ENCODE measurements at places on chromosomes 7 and 10.

GRCh38 chr7:42768045-42768444 is 143.8 kb downstream of the C7orf25 start:
- DNase-seq, result no peak

GRCh38 chr7:112080441-112080840 is 125.8 kb downstream of the DOCK4 start:
- DNase-seq, result no peak

DNA sequence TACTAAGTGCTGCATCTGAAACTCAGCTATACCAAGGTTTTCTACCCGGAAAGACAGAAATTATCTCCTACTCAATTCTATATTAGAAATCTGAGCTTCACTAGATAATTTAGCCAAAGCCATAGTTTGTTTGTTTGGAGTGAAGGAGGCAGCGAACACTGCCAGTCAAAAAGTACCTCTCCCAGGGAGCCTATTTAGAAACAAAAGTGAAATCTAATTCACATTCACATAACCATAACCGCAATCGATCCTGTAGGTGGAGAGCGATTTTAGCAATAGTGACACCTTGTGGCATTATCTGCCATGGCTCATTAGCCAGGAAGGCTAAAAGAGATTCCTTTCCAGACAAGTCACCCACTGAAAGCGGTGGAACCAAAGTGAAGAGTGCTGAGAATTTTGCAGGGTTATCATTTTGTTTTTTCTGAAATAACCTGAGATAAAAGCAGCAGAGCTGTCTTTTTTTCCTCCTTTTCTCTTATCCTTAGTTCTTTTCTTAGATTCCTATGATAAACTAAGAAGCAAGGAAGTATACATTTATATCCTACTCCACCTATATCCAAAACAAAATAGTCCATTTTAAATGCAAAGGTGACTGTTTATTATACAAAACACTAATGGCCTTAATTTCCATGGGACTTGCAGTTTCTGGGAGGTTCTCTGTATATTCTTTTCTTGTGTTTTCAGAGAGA is 83.7 kb upstream of the BET1 start:
- DNase-seq, result peak; percentile 15

- no peak for DNase-seq
These were observed 185.9 kb downstream of the RAB11FIP2 start for GRCh38 chr10:117860823-117861222.

GRCh38 chr10:12975906-12976305 is 25.6 kb downstream of the CCDC3 start:
- DNase-seq, result no peak

- no peak for DNase-seq
These were observed 22.0 kb upstream of the CPA5 start for GRCh38 chr7:130322615-130323014.

DNA sequence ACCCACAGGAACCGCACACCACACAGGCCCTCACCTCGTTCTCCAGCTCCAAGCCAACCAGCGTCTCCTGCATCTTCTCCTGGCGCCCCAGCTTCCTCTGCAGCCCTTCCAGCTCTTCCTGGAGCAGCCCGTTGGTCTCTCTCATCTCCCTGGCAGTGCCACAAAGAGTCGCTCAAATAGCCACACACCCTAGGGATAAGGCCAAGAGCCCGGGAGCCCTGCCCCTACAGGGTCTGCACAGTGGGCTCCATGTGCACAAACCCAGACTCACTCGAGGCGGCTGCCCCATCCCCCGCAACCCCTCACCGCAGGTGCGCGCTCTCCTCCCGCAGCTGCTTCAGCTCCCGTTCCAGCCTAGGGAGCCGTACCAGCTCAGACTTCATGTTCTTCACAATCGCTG is 16.9 kb downstream of the MAD1L1 start:
- no peak for DNase-seq

DNA sequence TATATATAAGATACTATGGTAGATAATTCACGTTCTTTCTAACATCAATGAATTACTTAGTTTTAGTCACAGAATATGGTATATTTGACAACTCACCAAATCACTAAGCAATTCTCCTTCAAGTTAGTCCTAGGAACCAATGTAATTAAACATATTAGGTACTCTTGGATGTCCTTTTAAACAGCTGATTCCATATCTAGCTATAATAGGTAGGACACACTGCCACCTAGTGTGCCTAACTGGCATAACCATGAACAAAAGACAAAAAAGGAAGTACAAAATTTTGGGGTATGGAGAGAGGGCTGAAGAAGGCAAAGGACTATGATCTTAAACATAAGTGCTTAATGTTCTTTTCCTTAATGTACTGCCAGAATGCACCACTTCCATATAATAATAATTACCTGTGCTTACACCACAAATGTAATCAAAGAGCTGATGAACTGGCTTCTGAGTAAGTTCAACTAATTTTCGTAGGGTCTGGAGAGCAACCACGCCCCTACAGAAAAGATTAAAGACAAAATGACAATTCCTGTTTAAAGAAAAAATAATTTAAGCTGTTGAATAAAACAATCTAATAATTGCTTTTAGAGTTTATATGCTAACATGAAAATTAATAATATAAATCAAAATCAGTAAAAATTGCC is 28.7 kb downstream of the PNPLA8 start:
- no peak for DNase-seq

GRCh38 chr10:132388891-132389432 is 8.0 kb upstream of the PWWP2B start:
- DNase-seq, result no peak

GRCh38 chr10:48981310-48981907 is 41.8 kb upstream of the LRRC18 start:
- peak; percentile 23 for DNase-seq

GRCh38 chr7:41476460-41476803 is 226.5 kb downstream of the INHBA start:
- DNase-seq, result no peak

DNA sequence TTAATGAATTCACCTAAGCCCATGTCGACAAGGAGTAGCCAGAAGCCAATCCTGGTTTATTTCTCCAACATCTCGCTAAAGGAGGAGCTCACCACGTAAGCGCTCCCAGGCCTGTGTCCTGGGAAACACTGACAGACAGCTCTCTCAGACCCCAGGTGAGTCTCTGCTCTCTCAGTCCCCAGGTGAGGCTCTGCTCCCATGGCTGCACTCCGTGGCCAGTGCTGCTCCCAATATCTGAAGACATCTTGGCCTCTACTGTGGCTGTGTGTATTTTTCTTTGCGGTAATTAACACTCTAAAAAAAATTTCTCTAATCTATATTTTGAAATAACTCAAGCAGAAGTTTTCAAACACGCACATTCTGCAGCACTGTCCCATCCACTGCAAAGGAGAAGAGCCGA is 564.5 kb downstream of the PTPRN2 start:
- no peak for DNase-seq

- DNase-seq, result no peak
These were observed 12.7 kb downstream of the PLEKHA8 start for GRCh38 chr7:30040938-30041337.

GRCh38 chr7:119545118-119545517 is 727.9 kb upstream of the KCND2 start:
- no peak for DNase-seq

DNA sequence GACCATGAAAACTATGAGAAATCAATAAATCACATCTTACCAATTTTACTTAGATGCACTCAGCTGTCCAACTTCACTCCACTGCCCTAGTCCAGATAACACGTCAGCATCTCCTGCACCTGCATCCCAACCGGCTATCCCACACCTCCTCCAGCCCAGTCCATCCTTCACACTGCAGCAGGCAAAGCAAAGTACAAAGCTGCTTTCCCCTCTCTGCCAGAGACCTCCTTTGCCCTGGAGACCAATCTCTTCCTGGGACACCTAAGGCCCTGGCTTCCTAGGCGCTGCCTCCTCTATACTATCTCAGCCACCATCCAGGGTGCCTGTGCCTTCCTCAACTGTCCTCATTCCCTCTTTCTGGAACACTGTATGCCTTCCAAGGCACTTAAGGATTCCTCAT is 90.3 kb upstream of the DDC start:
- no peak for DNase-seq

DNA sequence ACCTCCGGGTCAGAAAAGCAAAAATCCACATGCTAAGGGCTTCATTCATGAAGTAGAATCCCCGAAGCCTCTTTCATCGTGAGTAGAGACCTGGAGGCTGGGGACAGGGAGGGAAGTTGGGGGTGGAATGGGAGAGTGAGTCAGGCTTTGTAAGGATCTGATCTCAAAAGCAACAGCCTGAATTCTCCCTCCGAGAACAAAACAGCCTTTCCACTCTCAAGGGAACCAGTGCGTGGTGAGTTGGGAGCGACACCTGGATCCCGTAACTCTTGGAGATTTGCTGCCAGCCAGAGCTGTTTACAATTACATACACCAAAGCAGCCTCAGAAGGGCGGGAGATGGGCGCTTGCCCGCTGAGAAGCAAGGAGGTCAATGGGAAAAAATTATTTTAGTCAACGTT is 10.8 kb downstream of the AFAP1L2 start:
- no peak for DNase-seq

DNA sequence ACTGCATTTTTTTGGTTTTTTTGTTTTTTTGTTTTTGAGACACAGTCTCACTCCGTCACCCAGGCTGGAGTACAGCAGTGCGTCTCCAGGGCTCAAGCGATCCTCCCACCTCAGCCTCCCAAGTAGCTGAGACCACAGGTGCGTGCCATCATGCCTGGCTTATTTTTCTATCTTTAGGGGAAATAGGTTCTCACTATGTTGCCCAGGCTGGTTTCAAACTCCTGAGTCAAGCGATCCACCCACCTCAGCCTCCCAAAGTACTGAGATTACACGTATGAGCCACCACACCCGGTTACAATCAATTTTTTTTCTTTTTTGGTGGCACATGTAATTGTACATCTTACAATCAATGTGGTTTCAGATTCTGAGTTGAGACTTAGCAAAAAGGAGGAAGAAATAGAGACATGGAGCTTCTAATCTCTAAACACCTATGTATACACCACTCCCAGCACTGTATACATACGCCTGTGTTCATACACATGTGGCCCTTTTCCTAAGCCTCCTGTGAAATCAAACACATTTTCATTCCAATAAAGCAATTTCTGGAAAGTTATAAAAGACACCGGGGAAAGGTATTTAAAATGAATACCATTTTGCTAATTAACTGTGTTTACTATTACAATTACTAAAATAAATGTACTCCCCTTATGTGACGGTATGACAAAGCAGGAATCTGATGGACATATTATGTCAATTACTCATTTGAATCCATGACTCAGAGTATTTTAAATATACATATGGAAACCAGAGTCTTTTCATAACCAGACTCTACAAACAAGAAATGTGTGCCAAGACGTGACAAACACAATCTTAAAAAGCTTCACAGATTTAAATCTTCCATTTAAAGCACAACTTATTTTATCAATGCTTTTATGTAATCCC is 40.9 kb downstream of the SMURF1 start:
- DNase-seq, result no peak

DNA sequence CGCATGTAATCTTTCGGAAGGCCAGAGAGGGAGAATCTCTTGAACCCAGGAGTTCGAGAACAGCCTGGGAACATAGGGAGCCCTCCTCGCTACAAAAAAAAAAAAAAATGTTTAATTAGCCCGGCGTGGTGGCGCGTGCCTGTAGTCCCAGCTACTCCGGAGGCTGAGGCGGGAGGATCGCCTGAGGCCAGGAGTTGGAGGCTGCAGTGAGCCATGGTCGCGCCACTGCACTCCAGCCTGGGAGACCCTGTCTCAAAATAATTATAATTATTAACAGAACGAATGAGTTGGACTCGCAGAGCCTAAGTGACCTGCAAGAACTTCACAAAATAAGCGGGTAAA is 794 bp downstream of the PCGF6 start:
- no peak for DNase-seq

DNA sequence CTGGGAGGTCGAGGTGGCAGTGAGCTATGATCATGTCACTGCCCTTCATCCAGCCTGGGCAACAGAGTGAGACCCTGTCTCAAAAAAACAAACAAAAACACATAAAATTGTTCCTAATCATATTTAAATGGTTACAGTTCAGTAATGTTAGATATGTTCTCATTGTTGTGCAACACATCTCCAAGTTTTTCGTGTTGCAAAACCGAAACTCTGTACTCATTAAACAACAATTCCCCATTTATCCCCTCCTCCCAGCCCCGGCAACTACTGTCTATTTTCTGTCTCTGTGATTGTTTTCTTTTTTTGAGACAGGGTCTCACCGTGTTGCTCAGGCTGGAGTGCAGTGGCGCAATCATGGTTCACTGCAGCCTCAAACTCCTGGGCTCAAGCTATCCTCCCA is 16.1 kb upstream of the PRXL2A start:
- no peak for DNase-seq

GRCh38 chr7:34016876-34017275 is 111.5 kb downstream of the BMPER start:
- no peak for DNase-seq

DNA sequence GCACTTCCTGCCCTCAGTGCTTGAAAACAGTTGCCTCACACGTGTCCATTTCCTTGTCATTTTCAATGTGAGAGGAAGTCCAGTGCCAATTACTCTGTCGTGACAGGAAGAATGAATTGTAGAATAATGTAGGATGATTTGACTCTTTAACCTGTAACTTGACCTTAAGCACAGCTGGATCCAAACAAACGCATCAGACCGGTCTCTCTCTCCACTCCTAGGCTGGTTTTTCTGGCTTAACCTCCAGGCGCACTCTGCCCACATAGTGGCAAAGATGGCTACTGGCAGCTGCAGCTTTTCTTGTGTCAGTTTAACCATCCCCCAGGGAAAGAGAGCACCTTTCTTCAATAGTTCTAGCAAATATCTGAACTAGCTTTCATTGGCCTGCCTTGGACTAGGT is 29.4 kb upstream of the PNLIPRP3 start:
- DNase-seq, result no peak

GRCh38 chr10:45513551-45513950 is 139.5 kb downstream of the ALOX5 start:
- no peak for DNase-seq

- DNase-seq, result no peak
These were observed 153.3 kb downstream of the XPNPEP1 start for GRCh38 chr10:109769966-109770365.

DNA sequence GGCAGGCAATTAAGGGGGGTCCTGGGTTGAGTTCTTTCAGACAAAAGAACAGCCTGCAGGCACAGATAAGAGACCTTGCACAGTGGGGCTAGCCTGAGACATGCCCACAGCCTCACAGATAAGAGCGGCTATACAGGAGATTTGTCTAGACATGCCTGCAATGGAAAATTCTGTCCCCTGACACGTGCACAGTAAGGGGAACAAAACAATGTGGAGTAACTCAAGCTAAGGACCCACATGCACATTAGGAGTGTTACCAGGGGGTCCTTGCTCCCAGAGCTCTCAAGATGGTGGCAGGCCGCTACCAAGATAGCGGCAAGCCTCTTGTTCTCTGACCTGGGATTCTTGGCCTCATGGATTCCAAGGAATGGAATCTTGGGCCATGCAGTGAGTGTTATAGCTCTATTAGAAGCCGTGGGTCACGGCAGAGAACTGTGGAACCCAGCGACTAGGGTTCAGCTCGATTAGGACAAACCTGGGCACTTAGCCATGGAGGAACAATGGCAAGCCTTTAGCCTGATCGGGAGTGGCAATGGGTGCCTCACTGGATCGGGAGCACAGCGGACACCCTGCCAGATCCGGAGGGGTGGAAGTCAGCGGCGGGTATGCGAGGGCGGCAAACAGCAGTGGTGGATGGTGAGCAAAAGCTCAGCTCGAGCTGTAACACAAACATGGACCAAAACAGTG is 196.9 kb downstream of the CCSER2 start:
- DNase-seq, result no peak

All from NCI-H510A (cell line).